Adipocyte (in vitro differentiated cells): ENCODE measurements at places on chromosomes 1 and 21.
A peak's percentile ranks its signal among the peaks of the same experiment; 100 is the strongest.

- no peak for DNase-seq
Observed at GRCh38 chr21:39422527-39423241, 22.9 kb downstream of the LCA5L start.

GRCh38 chr1:24695202-24695974, 49.9 kb upstream of the CLIC4 start:
- no peak for DNase-seq

GRCh38 chr1:85048296-85049064, at the start of gene MCOLN3:
MCOLN3 (minus strand) TSS chr1:85048500; CDS start chr1:85045360, 3,140 bp downstream.
- DNase-seq = peak; percentile 50

DNA sequence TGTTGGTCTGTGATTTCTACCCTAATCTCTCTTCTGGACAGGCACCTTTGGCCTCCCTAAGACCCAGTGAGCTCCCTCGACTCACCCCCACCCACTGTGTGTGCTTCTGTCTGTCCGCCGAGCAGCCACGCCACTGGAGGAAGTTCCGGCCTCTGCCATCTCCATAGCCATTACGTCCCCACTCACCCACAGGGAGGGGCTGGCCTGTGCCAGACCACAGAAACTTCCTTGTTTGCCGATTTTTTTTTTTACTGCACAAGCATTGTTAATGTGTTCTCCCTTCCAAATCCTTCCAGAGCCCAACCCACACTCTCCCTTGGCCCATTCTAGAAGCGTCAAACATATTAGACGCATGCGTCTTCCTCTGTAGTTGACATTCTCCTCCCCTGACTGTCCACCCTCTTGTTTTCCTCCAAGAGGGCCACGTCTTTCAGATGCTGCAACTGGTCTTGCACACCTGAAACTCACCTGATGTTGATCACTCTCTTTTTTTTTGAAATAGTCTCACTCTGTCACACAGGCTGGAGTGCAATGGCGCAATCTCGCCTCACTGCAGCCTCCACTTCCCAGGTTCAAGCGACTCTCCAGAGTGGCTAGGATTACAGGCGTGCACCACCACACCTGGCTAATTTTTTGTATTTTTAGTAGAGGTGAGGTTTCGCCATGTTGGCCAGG, 72.3 kb downstream of the EVA1C start:
- no peak for DNase-seq

- DNase-seq = peak; percentile 96
Observed at GRCh38 chr1:207885129-207886032, 25.5 kb downstream of the CD34 start.

DNA sequence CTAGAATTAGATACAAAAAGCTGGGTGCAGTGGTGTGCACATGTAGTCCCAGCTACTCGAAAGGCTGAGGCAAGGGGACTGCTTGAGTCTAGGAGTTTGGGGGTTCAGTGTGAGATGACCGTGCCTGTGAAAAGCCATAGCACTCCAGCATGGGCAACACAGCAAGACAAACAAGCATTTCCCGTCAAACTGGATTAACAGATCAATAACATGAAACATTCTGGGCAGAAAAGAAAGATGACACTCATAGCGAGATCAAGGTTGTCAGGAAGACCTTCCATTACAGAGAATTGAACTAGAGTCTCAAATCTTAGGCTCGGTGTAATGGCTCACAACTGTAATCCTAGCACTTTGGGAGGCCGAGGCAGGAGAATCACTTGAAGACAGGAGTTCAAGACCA, 14.0 kb downstream of the TFB2M start:
- DNase-seq = no peak

- peak; percentile 77 for DNase-seq
Observed at GRCh38 chr1:214445831-214446614, 105.4 kb downstream of the PTPN14 start.
